ENCODE measurements at places on chromosomes 2 and 18. TPM values are rescaled to one million over a fixed set of nuclear protein-coding genes. Genes with fewer than 3 reads are reported as not detected.

The ATOH8 gene
- 21.8 TPM for total RNA-seq

The TMEM247 gene
- total RNA-seq = not detected

The CYS1 gene
- 4.0 TPM for total RNA-seq

The DLGAP1 gene
- 0.52 TPM for total RNA-seq

The MTERF4 gene
- total RNA-seq = 37.6 TPM

The VAMP5 gene
- total RNA-seq = 32.8 TPM

The SPC25 gene
- total RNA-seq = 0.47 TPM

The SKA1 gene
- total RNA-seq = 0.39 TPM

The PAX3 gene
- total RNA-seq = not detected

The NAT8 gene
- not detected for total RNA-seq

The HRH4 gene
- total RNA-seq = not detected

The MOGAT1 gene
- total RNA-seq = not detected

The NEB gene
- 2.5 TPM for total RNA-seq

The DSG1 gene
- 0.13 TPM for total RNA-seq

The NTSR2 gene
- not detected for total RNA-seq

The CHRND gene
- total RNA-seq = not detected

The MORN2 gene
- total RNA-seq = 17.0 TPM

The PUM2 gene
- total RNA-seq = 123 TPM

The SLC19A3 gene
- total RNA-seq = 1.9 TPM

The CREG2 gene
- total RNA-seq = 1.8 TPM

The LINC00305 gene
- total RNA-seq = not detected

The UGT1A6 gene
- 134 TPM for total RNA-seq

The GPATCH11 gene
- total RNA-seq = 6.8 TPM

The HMSD gene
- total RNA-seq = not detected

The PLCL1 gene
- 2.9 TPM for total RNA-seq

The GPN1 gene
- 27.3 TPM for total RNA-seq

The RIOK3 gene
- 73.4 TPM for total RNA-seq
